ENCODE measurements at places on chromosomes 7 and 10.

- H3K4me1 ChIP-seq = no peaks in the 10 kb centered on the region
- no peaks in the 10 kb centered on the region for H3K27me3 ChIP-seq
- no peak overlapping the region for H3K27ac ChIP-seq
- no peak for DNase-seq
- no peak overlapping the region for H3K4me3 ChIP-seq
Observed at GRCh38 chr10:79938728-79939406, 10.0 kb downstream of the SFTPD start.

DNA sequence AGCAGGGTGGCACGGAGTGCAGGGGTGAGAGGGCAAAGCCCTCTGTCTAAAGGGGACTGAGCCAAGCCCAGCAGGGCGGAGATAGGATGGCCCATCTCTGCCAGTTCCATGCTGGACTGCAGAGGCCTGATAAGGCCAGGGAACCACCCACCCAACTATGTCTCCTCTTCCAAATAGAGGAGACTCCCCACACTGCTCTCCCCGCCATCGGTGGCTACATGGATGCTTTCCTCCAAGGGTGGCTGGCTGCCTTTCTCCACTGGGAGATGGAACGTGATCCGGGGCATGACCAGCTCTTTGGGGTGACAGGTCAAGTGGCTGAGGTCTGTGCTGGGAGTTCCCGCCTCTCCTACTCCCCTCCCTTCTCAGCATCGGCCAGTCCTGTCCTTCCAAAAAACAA, 58.1 kb upstream of the MXI1 start:
- DNase-seq = no peak
- H3K4me1 ChIP-seq = no peaks in the 10 kb centered on the region
- no peak overlapping the region for H3K4me3 ChIP-seq
- no peaks in the 10 kb centered on the region for H3K36me3 ChIP-seq
- no peak overlapping the region for H3K27ac ChIP-seq

DNA sequence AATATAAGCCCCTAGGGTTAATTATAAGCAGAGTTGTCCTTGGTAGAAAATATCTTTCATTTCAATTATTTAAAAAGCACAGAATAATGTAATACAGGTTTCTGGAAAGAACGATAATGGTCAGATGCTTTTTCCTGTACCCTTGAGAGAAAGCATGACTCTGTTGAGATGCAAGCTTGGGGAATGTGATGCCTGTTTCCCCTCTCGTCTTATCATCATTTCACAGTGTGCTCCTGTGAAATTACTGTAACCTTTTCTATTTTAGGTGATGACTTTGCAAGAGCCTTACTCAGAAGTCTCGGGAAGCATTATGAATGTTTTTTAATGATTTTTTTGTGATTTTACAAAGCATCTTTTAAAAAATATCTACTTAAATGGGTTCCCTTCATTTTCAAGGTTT, 243.0 kb downstream of the POLR1F start:
- DNase-seq = no peak
- H3K27me3 ChIP-seq = no peaks in the 10 kb centered on the region
- no peak overlapping the region for H3K4me3 ChIP-seq
- H3K27ac ChIP-seq = no peak overlapping the region
- no peaks in the 10 kb centered on the region for H3K36me3 ChIP-seq

DNA sequence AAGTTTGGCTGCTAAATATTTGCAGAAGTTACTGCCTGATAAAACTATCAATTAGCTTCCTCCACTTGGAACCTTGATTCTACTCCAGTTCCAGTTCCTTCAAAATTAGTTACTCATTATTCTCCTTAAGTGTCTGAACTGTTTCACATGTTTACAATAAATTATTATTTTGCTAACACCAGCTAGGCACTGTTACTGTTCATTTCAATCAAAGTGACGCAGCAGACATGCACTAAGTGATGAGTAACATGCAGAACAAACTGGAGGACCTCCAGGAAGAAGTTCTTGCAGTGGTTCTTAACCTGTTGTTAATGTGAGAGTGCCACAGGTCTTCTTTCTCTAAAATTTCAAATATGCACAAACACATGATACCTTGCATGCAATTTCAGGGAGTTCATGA, 491.8 kb upstream of the SEMA3A start:
- no peaks in the 10 kb centered on the region for H3K4me1 ChIP-seq
- DNase-seq = no peak
- H3K4me3 ChIP-seq = no peak overlapping the region
- H3K27me3 ChIP-seq = no peaks in the 10 kb centered on the region
